Stimulated activated CD8-positive, alpha-beta memory T cell treated with anti-CD3 and anti-CD28 coated beads, Interleukin-2, amount 100 ng/mL, for 48 hours (primary cell): ENCODE measurements at places on chromosomes 4 and X.

GRCh38 chr4:109207061-109207460 lies 95.4 kb downstream of the COL25A1 start:
- no peak for DNase-seq

DNA sequence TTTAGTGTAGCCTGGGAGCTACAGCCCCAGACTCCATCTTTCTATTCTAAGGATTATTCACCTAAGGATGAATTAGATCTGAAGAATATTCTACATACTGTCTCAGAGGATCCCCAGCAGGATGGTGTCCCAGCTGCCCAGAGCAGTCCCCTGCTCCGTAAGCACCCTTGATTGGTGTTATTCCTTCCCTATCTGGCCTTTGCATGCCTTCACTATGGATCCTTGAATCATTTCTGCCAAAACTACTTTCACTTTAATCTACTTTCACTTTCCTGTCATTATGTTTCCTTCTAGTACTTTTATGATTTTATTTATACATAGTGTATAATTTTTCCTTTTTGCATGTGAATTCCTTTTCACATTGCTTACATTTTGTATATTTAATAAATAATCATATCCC lies 39.2 kb downstream of the ARHGAP24 start:
- no peak for DNase-seq

GRCh38 chr4:174274436-174274835 lies 9.0 kb downstream of the FBXO8 start:
- no peak for DNase-seq

- DNase-seq, result no peak
Observed at GRCh38 chr4:144518181-144518895, 127.6 kb upstream of the HHIP start.

DNA sequence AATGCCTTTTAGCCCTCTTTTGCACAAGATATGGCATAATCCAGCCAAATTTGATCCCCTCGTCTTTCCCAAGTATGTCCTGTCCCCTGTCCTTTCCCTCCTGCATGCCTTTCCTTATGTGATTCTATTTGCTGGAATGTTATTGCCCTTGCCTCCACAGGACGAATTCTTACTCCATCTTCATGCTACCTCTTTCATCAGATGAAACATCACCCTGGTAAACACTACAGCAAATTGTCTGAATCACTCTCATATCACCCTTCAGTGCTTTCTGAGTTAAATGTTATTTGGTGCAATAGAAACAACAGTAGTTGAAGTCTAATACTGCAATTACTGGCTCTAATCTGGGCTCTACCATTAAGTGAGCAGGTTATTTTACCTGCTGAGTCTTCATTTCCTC lies 52.2 kb upstream of the FAT1 start:
- DNase-seq, result no peak

DNA sequence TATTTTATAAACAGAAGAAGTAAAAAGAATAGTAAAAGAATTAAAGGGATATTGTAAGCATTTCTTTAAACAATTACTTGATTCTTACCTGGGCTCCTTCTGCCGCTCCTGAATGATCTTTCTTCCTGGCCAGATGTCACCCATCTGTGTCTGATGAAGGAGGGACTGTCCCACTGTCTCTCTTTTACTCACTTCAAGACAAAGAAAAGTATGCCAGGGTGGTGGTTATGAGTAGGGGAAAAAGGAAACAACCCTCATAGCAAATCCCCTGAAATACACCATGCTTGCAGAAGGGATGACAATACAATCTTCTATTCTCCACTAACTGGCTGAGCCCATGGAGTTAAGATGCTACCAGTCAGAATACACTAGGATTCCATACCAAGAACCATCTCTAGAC lies 31.1 kb downstream of the SYTL4 start:
- DNase-seq, result no peak

DNA sequence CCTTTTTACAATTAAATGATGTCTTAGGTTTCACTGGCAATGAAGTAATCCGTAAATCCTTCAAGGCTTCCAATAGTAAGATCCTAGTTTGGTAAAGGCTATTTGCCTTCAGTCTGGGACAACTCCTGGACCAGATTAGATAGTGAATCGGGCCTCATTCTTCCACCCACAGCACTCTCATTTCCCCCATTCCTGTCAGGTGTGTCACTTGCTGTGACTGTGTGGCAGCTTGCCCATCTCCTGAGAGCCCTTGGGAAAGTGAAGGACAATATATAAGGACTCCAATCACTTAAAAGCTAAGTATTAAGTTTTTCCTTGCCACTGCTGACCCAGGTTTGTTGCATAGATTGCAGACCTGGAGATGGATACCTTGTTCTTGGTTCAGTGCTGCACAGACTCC lies 3.3 kb upstream of the GASK1B start:
- DNase-seq, result no peak

- DNase-seq, result no peak
Observed at GRCh38 chr4:100540131-100540530, 22.3 kb upstream of the EMCN start.

DNA sequence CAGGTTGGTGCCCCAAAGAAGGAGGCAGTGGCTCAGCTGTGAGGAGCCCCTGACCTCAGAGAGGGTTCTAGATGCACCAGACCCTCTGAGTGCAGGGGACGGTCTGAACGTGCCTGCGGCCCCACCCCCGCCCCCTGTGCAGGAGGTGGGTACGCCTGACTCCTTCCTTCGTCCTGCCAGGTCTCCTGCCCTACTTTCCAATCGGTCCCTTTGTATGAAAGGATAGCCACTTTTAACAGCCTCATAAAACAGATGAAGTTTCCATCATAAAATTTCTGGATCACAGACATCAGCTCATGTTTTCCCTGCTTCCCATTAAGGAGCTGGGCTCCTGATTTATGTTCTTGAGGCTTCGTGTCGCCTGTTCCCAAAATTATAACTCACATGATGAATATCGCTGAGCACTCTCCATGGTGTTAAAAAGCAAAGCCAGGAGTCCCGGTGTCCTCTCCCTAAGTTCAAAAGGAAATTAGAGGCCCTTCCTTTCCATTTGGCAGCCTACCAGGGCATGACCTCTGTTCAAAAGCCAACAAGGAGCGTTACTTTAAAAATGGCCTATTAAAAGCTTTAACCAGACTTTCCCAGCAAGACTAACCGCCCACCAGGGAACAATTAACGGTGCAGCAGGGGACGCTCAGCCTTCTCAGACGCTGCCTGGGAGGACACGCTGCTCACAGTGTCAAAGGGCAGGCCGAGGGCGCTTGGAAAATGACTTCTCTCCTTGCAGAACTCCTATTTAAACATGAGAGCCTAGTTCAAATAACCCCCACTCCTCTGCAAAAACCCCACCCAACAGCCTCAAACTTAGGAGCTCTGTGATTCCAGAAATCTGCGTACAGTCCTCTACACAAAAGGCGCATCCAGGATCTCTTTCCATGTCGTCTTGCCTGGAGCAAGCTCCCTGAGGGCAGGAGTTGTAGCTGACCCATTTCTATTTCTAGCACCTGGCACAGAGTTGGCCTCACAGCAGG lies 181.9 kb downstream of the AFAP1 start:
- DNase-seq, result no peak

- no peak for DNase-seq
Observed at GRCh38 chrX:9728261-9728660, 37.4 kb downstream of the GPR143 start.

DNA sequence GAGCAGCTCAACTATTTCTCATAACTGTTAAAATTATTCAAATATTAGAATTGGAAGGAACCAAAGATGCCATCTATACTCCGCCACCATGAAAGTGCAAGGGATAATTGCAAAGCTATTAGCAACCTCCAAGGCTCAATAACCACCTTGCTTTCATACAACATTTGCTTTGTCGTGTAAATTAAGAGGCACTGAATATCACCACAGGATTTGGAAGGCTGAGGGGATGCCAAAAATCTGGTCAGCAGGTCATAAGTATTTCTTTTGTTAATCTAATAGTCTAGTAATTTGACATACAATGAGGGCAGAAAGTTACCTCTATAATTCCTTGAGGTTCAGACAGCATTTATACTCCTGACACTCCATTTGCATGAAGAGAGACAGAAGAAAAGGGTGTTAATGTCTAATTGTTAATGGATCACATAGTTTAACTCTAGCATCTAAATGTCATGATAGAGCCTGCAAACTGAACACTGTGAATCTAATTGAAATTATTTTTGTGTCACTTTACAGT lies 200.9 kb upstream of the DIAPH2 start:
- no peak for DNase-seq
